ENCODE measurements at places on chromosomes 5 and 9.
A peak's percentile ranks its signal among the peaks of the same experiment; 100 is the strongest.

DNA sequence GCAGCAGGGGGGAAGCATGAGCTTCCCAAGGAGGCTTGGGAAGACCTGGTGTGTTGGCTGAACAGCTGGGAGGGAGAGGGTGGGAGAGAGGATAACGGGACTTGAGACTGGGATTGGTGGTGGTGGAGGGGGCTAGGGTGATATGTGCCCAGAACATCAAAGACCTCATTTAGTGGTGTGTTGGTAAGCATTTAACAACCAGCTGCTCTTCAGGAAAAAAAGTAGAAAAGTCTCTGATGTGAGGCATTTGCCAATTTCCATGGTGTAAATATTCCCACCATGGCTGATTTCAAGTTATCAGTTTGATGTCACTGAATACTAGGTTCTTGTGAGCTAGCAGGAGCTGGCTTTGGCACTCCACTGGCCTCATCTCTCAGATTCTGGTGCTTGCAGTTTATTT, 170.8 kb downstream of the MACROH2A1 start:
- DNase-seq: no peak

DNA sequence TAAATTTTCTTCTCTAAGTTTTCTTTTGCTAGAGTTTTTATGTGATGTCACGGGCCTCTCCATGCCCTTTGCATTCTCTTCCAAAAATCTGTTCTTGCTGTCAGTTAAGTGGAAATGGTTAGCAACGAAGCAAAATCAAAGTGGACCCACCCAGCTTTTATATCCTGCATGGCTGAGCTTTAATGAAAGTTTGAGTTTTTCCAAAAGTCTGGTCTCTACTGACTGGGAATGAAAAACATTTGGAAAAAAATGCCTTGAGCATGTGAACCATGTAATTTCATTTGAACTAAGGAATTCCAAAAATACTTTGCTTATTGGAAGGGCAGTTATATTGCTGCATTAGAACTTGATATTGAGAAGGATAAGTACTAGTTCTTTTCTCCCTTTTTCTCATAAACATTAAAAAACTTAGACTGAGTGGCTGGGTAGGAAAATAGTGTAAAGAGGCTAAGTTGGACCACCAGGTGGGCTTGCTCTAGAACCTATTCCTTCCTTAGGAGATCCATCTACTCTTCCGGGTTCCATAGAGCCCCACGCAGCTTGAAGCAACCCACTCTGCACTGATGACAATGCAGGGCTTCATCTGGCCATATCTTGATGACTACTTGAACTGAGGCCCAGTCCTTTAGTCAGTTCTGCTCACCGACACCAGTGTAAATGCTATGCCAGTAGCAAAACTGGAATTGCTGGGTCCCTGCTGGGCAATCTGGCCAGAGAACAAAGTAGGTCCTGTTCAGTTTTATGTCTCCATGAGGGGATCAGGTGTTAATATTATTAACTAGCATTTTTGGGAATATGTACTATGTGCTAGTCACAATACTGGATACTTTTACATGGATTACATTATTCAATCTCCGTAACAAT, 17.4 kb upstream of the RIC1 start:
- DNase-seq: no peak

DNA sequence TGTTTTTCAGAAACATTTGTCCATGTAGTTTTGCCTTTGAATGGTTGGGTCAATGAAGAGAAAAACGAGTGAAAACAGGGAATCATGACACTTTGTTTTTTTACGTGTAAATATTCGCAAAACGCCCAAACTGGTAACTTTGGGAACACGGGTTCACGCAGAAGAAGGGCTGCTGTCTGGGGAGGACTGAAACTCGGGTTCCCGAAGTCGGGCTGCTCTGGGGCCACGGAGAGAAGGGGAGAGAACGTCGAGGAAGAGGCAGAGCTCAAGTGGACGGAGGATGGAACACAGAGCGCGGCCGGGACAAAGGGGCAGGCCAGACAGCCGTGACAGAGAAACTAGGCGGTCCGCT, 478 bp upstream of the SETD9 start:
- DNase-seq: no peak

- DNase-seq: no peak
These were observed 11.8 kb downstream of the ACSL6 start for GRCh38 chr5:131999441-132000240.

DNA sequence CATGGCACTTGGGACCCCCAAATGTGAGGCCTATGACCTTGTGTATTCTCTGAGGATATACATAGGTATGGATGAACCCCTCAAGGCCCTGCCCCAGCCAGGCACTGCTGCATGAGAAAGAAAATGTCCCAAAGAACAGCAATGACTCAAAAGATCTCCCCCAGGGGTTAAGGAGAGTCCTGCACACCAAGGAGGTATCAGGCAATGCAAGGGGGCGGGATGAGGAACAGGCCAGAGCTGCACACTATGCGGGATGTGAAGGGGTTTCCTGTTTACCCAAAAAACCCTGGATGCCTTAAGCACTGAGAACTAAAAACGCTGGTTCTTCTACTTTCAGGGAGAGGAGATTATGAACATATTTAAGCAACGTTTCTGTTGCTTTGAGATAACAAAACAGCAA, 3.4 kb downstream of the RAPGEF1 start:
- DNase-seq: no peak

- DNase-seq: no peak
These were observed 12.8 kb upstream of the TSSK1B start for GRCh38 chr5:113447498-113448050.

DNA sequence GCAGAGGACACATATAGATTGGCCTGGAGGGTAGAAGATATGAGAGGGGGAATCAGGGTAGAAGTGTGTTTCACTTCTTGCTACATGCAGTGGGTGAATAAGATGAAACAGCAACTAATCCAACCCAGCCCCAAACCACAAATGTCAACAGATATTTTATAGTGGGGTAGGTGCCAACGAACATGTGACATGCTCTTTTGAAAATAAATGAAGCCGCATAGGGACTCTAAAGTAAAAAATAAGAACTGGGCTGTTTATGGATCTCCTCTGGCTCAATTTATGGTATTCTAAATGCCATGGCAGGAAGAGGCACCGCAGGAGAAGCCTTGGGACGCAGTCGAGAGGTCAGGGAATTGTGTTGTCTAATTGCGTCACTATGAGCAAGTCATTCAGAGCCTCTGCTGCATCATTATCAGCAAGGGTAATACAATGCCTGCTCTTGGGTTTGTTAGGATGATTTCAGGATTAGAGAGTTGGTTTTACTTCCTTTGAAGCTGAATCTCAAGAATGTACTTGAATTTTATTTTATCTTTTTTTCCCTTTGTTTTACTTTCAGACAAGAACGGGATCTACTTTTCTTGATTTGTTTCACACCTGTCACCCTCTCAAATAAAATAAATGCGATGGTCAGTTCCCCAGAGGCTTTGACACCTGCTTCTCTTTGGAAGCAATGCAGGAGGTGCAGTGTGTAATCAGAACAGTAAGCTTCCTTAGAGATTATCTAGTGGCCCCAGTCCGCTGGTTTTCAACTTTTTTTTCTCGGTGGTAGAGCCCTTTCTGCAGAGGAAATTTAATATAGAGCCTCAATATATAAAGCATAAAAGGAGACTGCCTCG, 375.6 kb upstream of the CLINT1 start:
- no peak for DNase-seq

GRCh38 chr9:89410641-89411350, 87.1 kb downstream of the SEMA4D start:
- peak; percentile 54 for DNase-seq

GRCh38 chr5:107385708-107386107, 285.0 kb downstream of the EFNA5 start:
- no peak for DNase-seq

GRCh38 chr9:88256216-88256615, 117.9 kb upstream of the SPATA31C2 start:
- DNase-seq: no peak

DNA sequence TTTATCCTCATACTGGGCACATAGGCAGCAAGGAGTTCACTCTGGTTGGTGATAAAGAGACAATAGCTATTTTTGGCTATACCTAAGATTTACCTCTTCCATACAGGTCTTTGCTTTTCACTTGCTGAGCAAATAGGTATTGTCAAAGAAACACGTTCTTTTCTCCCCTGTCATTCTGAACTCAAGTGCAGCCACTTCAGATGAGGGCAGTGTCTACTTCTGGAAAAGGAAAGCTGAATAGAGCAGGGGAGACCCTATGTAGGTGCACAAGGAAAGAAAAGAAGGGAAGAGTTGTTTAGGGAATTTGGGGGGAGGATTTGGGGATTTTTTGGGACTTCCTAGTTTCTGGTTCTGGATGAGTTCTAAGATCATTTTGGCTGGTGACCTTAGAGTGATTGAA, 109.6 kb downstream of the ATP10B start:
- no peak for DNase-seq

GRCh38 chr9:19379697-19380046, 364 bp downstream of the RPS6 start:
- DNase-seq: no peak

DNA sequence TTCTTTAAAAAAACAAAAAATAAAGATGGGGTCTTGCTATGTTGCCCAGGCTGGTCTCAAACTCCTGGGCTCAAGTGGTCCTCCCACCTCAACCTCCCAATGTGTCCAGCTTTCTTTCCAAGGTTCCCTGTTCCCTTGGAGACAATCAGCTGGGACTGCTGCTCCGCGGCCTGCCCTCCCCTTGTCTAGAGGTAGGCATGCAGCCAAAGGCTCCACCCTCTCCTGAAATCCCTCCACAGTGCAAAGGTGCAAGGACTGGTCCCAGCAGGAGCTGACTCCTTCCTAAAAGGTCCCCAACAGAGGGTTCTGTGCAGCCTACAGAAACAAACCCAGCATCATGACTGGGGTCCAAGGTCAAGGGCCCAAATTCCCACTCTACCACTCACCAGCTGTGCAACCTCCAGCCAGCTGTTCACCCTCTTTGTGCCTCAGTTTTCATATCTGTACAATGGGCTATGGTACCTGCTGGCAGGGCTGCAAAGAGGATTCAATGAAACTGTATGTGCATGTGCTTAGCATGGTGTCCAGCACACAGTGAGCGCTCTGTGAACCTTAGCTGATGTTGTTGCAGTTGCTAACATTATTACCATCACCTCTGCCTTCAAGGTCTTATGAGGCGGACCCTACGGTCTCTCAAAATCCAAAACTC, 47.5 kb downstream of the BARX1 start:
- DNase-seq: no peak

- no peak for DNase-seq
These were observed 769.7 kb downstream of the TAF11L14 start for GRCh38 chr5:18403941-18404438.

DNA sequence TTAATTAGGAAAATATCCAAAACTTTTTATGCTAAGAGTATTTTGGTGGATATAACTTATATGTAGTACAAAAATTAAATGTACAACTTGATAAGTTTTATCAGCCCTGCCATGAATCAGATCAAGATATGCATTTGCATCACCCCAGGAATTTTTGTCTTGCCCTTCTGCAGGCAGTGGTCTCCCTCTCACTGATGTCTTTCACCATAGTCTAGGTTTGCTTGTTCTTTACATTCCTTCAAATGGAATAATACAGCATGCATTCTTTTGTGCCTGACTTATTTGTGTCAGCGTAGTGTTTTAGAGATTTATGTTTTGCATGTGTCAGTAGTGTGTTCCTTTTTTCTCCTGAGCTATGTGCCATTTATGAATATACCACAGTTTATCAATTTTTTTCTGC, 36.4 kb downstream of the RNF180 start:
- no peak for DNase-seq

GRCh38 chr5:130077007-130077406, 172.7 kb downstream of the CHSY3 start:
- no peak for DNase-seq

DNA sequence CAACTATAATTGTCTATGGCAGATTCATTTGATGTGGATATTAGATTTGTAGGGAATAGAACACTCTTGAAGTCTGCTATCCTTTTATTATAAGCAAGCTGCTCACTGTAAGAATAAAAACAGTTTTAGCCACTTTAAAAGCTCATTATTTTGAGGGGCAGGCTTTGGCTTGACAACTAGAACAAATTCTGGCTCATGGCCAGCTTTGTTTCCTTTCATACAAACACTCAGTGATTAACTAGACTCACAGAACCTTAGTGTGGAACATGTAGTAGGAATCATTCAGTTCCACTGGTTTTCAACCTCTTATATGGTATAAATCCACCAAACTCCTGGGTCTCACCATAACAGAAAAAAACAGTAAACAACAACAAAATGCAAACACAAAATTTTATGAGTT, 27.4 kb upstream of the CEP120 start:
- DNase-seq: no peak

DNA sequence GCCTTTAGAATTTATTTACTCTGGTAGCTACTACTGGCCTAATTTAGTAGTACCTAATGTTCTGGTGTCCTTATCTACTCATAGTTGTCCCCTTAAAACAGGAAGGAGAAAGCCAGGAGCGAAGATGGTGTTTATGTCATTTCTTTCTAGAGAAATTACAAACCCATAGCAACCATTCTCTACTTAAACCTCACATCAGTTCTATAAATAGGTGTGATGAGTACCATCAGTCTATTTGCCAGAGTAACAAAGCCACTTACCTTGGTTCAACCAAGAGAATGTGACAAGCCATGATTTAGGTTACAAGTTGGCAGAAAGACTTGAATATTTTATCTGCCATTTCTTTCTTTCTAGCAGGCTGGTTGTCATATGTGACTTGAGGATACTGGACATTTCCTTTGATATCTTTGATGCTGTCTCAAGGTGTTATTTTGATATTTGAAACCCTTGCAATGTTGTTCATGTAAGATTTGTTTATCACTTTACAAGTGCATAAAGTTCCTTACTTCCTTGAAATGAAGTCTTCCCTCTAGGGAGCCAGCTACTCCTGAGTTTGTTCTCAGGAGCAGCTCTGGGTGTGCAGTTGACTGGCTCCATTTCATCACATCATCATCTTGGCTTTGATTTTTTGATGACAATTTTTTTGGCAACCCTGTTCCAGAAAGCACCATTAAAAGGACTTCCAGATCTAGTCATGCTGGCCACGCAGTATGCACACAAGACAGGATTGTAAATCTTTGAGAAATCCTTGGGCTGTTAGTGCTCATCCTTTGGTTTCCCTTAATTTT, 286.8 kb downstream of the ARHGAP26 start:
- no peak for DNase-seq

DNA sequence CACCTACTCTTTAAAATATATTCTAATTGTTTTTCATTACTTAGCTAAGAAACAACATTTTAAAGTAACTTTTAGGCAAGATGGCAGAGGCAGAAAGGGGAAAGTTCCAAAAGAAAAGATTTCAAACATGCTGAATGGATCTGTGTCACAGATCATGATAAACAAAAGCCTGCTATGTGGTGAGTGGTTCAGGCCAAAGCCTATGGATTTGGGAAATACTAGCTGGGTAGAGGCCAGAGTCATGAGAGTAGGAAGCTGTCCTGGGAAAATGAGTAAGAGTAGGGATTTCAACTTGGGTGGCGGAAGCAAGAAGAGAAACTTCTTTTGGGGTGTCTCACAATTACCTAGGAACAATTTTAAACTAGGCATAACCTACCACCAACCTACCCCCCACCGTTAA, 68.7 kb upstream of the GRHPR start:
- no peak for DNase-seq

DNA sequence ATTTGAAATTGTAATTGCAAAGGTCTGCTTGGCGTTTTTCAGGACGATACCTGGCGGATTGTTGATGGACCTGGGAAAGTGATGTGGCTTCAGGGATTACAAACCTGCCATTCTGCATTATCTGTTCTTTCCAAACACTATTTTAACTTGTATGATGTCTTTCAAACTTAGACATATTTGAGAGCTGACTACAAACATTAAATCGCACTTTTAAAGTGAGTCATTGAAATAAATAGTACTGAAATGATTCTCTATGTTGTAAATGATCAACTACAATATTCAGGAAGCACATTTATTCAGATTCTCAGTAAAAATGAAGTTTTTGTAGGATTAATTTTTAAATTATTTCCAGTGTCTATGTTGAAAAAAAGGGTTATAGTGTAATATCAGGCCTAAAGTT, 32.3 kb upstream of the TMEM171 start:
- no peak for DNase-seq
